CD4-positive, alpha-beta T cell treated with Interleukin-4 for 4 hours (primary cell): ENCODE measurements at places on chromosomes 16 and 17.

DNA sequence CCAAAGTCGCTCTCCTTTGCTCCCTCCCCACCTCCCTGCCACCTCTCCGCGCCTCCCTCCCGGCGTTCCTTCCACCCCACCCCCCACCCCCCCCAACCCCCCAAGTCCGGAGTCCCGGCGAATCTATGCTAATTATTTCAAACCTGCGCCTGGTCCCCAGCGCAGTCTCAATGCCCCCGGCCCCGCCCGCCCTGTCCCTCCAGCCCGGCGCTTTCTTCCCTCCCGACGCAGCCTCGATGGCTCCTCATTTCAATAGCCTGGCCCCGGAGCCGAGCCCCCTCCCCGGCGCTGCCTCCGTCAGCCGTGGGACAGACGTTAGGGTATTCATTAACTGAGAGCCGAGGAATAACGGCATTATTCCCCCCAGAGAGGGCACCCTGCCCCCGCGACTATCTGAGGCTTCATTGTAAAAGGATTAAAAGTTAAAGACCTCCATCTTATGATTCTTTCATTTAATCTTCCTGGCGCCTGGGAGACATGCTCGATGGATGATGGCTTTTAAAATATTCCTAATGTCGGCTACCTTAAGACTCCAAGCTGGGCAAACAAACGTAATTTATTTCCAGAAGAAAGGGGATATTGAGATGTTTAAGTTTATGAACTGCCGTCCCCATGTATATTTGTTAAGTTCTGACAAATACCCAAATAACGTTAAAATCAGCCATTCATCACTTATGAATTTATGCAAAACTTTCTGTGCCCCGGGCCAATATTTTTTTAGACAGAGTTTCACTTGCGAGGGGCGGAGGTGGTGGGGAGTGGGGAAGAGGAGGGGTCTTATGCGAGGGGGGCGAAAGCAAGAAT is 3.4 kb downstream of the NOG start:
- DNase-seq, result no peak

DNA sequence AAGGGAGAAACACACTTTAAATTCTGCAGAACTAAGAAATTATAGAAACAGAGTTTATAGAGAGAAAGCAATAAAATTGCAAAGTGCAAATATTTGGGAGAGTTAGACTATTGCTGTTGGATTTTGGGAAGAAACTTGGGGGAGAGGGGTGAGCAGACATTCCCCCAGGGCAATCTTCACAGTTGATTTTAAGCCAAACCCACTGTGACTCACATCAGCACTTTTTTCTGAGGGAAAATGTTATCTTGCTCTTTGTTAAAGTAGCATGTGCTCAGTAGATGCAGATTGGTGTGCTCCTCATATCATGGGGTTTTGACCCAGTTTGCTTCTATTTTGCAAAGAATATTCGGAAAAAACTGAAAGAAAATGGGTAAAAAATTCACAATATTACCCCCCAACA is 367.6 kb downstream of the CDH11 start:
- DNase-seq, result no peak

- DNase-seq, result no peak
Measured at GRCh38 chr17:4001048-4001590, 36.9 kb upstream of the ATP2A3 start.

DNA sequence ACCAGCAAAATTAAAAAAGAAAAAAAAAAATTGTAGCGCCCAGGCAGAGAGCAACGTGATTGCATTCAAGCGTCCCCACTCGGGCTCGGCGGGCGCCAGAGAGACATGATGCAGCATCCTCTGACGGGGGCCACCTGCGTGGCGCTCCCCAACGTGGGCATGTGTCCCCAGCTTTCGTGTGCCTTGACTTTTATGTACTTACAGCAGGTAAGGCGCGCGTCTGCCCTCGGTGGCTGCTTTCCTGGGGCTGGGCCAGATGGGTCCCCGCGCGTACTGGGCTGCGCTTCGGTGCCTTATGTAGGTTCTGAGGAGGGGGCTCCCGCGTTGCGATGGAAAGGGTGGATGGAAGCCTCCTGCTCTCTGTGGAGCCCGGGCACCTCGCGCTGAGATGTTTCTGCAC is 28.4 kb upstream of the RBFOX1 start:
- no peak for DNase-seq

GRCh38 chr17:36647636-36648035 is 46.3 kb downstream of the MRM1 start:
- DNase-seq, result no peak

DNA sequence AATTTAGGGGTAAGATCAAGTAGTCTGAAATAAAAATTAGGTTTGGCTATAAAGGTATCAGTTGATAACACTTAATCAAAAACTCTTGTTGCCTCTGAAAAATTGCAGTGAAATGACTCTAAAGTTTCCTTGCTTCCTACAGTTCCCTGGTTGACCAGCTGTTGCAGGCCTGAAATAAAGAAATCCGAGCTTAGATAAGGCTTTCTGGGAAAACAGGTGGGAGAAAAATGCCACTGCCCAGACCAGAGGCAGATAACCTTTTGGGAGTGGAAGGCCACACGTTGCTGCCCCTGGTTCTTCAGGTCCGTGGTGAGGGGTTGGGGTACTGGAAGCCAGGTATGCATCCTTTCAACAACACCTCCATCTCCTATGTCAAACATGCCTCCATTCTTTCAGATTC is 111.3 kb downstream of the HS3ST3A1 start:
- no peak for DNase-seq

GRCh38 chr16:31181102-31181830 is 1.3 kb downstream of the FUS start:
- no peak for DNase-seq

GRCh38 chr17:45809499-45809898 is 25.4 kb downstream of the CRHR1 start:
- DNase-seq, result no peak

DNA sequence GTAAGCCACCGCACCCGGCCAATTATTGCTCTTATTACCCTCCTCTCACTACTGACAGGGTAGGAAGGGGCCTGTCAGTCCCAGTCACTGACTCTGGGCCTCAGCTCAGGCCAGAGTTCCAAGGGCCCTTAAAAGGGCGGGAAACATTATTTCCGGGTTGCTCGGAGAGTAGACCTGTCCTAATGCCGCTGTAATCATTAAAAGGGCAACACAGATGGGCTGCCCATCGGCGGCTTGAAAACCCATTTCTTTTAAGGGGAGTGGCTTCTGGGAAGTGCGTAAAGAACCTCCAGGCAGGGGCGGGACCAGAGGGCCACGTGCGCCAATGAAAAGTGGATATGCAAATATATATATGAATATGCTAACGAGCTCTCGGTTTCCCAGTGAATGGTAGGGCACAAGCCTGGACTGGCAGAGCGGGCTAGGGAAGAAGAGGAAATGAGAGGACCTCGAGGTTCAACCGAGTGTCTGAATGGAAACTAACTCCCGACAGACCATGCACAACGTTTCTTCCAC is 26.6 kb downstream of the PIPOX start:
- no peak for DNase-seq

DNA sequence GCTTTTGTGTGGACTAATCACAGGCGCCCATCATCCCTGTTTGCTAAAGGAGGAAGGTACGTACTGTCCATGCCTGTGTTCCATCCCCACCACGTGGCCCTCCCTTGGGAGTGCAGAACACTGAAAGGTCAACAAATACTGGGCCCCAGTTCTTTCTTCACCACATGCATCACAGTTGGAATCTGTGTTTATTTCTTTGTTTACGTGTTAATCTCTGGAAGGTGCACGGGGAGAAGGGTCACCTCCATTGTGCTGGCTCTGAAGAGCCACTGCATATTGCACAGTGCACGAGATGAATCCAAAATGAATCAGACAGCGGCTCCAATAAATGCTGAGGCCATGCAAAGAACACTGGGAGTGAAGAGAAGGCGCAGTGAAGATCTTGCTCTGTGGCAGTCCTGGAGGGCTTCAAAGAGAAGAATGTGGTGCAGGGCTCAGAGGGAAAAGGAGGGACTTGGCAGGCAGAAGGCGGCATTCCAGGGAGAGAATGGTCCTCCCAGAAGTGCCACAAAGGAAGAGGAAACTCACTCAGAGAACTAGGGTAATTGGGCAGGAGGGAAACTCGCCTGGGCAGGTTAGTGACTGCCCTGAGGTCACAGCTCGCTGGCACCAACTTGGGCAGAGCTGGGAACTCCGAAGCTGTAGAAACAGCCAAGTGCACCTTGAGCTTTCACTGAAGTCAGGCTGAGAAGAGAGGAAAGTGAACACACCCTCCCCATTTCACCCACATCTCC is 3.7 kb downstream of the RPH3AL start:
- DNase-seq, result no peak

DNA sequence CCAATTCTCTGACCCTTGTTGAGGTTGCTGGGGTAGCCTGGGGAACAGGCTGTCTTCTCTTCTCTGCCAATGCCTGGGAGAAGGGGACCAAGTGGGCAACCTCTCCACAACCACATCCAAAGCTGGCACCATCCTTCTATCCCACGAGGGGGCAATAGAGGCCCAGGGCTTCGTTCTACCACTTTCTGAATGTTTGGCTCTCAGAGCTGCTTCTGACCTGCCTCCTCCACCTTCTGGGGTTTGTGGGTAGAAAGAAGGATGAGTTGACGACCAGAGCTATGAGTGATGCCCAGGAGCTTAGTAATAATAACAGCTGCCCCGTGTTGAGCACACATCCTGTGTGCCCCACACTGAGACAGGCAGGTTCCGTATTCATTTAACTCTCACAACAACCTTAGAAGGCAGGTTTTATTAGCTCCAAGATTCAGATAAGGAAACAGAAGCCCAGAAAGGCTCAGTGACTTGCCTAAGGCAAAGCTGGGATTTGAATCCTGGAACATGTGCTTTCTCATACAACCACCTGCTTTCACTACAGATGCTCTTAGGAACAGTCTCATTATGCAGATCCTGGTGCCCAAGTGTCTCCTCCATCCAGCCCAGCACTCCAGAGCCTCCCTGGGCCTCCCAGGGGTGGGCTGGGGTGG is 11.1 kb downstream of the TSPOAP1 start:
- peak; percentile 93 for DNase-seq

- DNase-seq, result no peak
Measured at GRCh38 chr16:48790151-48790550, 180.2 kb upstream of the N4BP1 start.

DNA sequence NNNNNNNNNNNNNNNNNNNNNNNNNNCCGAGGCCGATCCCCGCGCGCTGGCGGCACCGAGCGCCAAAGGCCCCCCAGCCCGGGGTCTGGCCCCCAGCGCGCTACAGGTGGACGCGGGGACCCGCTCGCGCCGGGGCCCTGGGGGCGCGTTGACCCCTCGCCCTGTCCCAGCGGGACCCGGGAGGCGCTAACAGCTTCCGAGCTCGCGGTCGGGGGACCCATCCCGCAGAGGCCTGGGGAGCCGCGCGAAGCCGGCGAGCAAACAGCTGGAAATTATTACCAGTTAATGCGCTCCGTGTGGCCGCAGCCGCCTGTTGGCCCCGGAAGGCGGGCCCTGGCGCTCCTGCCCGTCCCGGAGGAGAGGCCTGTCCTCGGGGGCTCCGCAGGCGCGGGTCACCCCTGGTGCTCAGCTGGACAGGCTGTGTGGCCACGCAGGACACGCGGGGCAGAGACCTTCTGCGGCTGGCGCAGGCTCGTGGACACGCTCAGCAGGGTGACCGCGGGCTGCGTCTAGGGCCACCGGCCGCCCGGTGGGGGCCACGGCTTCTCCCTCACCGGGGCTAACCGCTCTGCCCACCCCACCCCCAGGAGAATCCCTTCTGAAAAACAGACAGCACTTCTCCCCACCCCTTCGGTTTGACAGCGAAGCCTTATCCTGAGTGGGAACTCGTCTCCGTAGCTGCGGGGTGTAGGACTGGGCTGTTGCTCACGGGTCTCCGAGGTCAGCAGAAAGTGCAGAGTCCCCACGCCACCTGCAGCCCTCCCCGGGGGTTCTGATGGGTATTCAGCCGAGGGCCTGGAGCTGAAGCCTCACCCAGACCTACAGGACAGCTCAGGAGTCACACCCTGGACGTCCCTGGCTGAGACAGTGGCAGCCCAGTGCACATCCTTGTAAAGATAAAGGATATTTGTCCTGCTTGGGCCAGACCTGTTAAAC is 138.7 kb upstream of the RPH3AL start:
- DNase-seq, result no peak

DNA sequence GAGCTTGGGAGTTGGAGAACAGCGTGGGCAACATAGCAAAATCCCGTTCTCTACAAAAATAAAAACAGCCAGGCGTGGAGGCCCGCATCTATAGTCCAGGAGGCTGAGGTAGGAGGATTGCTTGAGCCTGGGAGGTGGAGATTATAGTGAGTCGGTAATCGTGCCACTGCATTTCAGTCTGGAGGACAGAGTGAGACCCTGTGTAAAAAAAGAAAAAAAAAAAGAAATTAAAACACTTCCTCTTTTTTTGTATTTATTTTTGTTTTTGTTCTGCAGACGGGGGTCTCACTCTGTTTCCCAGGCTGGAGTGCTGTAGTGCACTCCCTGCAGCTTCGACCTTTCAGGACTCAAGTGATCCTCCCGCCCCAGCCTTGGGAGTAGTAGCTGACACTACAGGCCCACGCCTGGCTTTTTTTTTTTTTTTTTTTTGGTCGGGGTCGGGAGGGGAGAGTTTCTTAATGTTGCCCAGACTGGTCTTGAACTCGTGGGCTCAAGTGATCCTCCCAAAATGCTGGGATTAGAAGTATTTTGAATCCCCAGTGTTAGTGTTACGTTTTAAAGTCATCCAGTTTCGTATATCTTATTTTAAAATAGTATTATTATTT is 1.5 kb downstream of the IST1 start:
- DNase-seq, result no peak

DNA sequence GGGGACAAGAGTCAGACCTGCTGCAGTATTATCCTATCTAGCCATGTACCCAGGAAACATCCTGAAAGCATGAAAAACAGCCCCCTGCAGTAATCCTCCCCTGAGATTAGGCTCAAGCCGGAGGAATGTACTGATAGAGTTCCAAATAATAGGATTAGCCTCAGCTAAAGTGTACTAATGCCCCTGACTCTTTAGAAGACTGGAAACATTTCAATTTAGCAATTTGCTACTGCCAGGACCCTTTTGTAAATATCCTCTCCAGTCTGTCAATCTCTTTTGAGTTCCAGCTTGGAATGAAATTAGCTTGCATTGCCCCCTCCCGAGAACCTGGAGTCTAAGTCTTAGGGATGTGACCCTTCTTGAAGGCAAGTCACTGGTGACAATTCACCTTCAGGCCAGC is 110.8 kb upstream of the DNAH9 start:
- no peak for DNase-seq

DNA sequence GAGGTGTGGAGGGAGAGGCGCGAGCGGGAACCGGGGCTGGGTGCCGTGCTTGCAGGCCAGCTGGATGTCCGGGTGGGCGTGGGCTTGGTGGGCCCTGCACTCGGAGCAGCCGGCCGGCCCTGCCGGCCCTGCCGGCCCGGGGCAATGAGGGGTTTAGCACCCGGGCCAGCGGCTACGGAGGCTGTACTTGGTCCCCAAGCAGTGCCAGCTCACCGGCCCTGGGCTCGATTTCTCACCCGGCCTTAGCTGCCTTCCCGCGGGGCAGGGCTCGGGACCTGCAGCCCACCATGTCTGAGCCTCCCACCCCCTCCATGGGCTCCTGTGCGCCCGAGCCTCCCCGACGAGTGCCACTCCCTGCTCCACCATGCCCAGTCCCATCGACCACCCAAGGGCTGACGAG is 24.7 kb upstream of the GPATCH8 start:
- no peak for DNase-seq

- no peak for DNase-seq
Measured at GRCh38 chr16:19439483-19439882, 21.8 kb downstream of the TMC5 start.
